ENCODE measurements at places on chromosomes 2 and 18. TPM values are rescaled to one million over a fixed set of nuclear protein-coding genes. Genes with fewer than 3 reads are reported as not detected.
A peak's percentile ranks its signal among the peaks of the same experiment; 100 is the strongest.

DNA sequence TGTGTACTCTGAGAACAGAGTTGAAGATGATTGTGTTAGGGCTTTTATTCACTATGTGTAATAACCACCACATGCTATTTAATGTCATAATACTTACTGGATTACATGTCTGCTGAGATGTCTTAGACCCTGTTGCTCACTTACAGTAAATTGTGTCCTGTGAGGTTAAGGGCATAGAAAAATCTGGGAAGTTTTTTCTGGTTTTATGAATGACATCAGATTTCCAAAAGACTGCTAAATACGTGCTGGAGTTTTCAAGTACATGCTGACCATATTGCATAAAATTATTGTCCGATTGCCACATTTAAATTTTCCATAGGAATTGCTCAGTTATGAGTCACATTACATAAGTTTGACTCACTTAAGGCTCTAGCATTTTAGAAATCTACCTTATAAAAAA is 96.7 kb upstream of the COL5A2 start:
- no peak for DNase-seq

GRCh38 chr2:98729652-98730051 is 1.3 kb downstream of the MGAT4A start:
- DNase-seq = no peak

GRCh38 chr2:14706201-14706600 is 73.7 kb downstream of the LRATD1 start:
- DNase-seq = no peak

Gene CHRNG
- total RNA-seq = not detected

DNA sequence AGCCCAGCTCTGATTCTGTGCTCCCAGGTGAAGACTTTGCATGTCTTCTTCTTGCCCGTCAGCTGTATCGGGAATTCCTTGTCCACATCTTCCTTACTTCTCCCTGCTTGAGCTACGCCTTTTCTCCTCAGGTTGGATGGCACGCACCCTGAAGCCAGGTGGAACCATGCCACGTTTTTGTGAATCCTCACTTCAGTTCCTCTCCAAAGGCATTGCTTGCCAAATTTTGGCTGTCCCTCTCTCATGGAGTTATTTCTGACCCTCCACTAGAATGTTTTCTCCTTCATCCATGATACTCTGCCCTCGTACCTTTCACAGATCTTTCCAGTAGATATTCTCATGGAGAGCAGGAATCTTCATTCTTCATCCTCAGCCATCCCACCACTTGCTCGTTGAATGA is 20.2 kb downstream of the ZCCHC2 start:
- no peak for DNase-seq

- DNase-seq = no peak
These were observed 431.2 kb upstream of the TCF4 start for GRCh38 chr18:56019156-56019555.

- no peak for DNase-seq
These were observed 51.7 kb downstream of the SUMO1 start for GRCh38 chr2:202186641-202187202.

DNA sequence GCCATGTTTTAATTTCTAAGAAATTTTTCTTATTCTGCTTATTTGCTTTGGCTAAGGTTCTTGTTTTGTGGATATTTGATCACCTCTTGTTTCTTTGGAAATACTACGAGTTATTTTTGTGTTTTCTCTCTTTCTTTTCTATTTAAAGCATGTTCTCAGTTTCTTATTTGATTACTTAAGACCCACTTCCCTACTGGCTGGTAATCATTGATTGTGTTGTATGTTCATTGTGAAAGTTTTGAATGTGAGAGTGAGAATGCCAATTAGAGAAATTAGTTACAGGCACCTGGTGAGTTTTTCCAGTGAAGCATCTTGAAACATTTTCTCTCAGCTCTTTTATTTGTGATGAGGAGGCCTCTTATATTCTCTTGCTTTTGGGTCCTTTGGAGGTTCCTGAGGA is 226.7 kb upstream of the MC4R start:
- no peak for DNase-seq

DNA sequence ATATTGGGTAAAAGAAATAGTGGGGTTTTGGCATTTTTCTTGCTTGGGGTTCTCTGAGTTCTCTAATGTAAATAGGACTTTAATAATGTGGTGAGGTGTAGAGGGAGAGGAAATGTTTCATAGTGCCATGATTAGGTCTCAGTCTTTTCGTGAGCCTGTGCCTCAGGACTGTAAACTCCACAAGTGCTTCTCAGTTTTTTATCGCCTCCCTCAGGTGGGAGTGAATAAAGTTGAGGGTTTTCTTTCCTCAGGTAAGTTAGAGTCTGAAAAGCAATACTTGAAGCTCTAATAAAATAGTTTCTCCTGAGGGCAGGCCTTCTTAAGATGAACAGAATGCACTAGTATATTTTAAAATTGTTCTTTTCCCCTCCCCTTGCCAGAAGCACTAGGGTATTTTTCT is 243.1 kb upstream of the SETBP1 start:
- DNase-seq = no peak

- no peak for DNase-seq
These were observed 71.5 kb downstream of the BABAM2 start for GRCh38 chr2:27962006-27962405.

- no peak for DNase-seq
These were observed 46.6 kb downstream of the ID2 start for GRCh38 chr2:8728305-8729015.

DNA sequence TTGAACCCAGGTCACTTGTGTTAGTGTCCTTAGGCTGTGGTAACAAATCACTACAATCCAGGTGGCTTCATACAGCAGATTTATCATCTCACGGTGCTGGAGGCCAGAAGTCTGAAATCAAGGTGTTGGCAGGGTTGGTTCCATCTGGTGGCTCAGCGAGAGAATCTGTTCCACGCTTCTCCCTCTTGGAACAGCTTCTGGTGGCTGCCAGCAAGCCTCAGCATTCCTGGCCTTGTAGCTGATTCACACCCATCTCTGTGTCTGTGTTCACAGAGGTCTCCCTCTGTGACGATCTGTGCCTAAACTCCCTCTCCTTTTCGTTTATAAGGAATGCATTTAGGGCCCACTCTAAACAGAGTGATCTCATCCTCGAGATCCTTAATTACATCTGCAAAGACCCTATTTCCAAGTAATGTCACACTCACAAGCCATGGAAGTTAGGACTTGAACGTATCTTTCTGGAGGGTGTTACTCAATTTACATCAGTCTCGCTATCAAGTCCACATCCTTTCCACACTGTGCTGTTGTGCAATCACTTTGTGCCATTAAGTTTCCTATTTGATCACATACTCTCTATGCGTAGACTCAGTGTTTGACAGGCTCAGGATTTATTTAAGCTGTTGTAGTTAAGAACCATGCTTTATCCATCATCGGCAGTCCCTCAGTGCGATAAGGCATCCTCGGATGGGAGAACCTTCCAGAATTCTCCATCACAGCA is 164.4 kb downstream of the SOCS6 start:
- DNase-seq = no peak

DNA sequence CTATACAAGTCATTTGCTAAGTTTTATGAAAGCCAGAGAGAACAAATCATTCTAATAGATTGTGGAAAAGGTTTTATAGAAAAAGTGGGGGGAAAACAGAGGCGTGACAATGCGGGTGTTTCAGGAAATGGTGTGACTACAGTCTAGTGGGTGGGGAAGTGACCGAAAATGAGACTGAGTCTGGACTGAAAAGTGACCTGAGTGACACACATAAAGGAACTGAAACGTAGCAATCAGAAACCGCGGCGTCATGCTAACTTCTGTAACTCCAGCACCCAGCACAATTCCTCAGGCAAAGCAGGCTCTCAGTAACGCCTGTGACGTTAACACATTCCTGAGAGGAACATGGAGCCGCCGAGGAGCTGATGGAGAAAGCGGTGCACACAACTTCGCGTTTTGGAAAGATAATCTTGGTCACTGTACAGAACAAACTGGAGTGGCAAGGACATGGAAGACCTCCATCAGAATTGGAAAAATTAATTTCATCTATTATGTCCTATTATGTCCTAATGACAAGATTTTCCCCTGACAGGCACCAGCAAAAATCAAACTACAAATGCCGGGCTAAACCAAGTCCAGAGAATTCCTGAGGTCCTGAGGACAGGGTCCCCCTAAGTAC is 1.4 kb upstream of the CD226 start:
- DNase-seq = no peak

GRCh38 chr2:85924522-85924921 is 35.7 kb upstream of the ST3GAL5 start:
- no peak for DNase-seq

DNA sequence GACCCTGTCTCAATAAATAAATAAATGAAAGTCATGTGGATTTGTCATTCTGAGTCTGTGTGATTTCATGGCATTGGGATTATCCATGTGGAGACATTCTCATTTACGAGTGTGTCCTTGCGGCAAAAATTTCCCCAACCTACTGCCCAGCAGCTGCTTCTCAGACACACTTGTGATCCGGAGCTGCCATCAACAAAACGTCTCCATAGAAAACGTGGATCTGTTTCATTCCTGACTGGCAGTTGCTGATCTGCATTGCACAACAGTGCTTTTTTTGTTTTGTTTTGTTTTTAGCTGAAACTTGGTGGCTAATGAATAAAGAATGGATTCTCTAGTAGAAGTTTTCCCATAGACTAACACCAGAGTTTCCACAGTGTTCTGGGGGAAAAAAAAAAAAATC is 74.7 kb downstream of the TGIF1 start:
- no peak for DNase-seq

DNA sequence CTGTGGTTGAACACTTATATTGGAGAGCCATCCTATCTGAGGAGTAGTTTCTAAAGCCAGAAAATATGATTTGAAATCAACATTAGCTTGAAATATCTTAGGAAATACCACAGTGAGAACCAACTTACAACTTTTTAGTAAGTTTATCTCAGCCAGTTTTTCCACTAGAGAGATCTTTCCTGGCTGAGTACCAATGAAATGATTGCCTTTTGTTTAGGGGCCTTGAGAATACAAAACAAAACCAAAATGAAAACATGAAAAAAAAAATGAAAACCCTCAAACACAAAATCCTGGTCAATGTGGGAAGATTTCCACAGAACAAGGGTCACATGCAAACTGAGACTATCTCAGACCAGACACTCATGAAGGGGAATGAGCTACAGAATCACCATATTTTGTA is 429.0 kb downstream of the SETBP1 start:
- DNase-seq = no peak

GRCh38 chr2:35978218-35978617 is 377.4 kb upstream of the CRIM1 start:
- no peak for DNase-seq

GRCh38 chr18:79823120-79823519 is 25.4 kb downstream of the KCNG2 start:
- DNase-seq = no peak

- no peak for DNase-seq
These were observed 984 bp upstream of the MSH2 start for GRCh38 chr2:47401789-47402554.

Gene LPIN2
- total RNA-seq = 52.9 TPM

- DNase-seq = no peak
These were observed 70.9 kb downstream of the TCF4 start for GRCh38 chr18:55517055-55517454.

GRCh38 chr2:235206980-235207579 is 255.3 kb downstream of the SH3BP4 start:
- DNase-seq = no peak

GRCh38 chr2:227703280-227703732 is 14.5 kb downstream of the SLC19A3 start:
- DNase-seq = no peak

Gene MYOM1
- total RNA-seq = 22.2 TPM

DNA sequence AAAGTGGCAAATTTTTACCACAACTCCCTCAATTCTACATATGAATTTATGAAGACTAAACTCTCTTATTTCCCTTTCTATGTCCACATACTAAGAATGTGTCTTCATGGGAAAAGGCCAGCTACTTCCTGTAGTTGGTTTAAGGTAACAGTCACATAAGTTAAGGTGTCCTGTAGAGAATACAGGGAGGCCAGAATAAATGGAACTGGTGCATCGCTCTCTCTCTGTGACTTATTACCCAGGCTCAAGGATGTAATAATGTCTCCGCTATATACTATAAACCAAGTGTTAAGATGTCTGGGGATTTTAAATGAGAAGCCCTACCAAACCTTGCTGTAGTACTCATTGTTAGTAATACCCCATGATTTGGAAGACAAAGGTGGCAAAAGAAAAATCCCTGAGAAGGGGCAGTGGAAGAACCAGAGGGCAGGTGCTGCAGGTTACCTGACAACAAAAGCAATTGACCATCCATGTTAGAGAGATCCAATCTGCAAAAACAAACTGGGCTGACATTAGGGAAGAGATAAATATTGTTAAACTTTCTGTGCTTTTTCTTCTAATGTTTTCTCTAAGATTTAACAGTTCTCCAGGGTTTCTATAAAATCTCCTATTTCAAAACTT is 372.8 kb downstream of the TMX3 start:
- no peak for DNase-seq

- DNase-seq = peak; percentile 73
These were observed 109.9 kb upstream of the CAB39 start for GRCh38 chr2:230602562-230603230.

DNA sequence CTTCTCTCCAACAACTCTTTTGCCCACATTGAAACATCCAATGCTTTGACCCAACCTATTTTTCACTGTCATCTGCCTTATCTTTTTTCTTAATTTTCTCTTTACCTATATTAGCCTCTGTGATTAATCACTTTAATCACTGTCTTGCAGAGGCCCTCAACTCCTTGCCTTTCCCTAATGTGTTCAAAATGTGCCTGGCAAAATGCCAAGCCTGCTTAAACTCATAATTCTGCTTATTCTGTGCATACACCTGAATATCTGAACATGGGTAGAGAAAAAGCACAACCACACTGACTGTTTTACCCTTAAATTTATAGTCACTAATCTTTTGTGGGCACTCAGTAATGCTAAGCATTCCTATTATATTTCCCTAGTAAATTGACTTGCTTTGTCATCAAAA is 63.0 kb upstream of the GALNT13 start:
- no peak for DNase-seq

Gene CFAP65
- 0.09 TPM for total RNA-seq

DNA sequence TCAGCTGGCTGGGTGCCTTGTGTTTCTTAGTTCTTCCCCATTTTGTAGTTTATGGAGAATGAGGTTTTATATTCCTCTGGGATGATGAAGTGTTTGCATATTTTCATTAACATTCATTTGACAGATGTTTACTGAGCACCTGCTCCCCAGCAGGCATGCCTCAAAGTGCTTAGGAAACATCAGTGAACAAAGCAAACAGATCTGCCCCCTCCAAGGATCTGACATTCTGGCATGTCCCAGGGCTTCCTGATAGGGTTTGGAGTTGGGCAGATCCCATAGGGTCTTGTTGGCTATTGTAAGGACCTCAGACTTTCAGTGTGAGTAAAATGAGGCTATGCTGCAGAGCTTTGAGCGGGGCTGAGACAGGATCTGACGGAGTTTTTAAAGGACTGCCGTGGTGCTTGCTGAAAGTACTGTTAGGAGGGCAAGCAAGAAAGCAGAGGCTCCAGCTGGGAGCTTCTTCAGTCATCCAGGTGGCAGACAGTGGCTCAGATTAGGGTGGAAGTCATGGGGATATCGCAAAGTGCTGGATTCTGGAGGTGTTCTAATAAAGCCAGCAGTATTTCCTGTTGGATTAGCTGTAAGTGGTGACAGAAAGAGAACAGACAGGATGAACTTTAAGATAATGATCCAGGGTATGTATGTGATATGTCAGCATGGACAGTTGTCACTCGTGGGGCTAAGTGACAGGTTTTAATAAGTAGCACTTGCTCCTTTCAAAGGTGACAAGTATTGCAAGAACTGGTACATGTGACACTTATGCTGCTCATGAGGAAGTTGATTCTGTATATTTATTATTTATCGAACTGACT is 11.3 kb upstream of the IAH1 start:
- no peak for DNase-seq
